ENCODE measurements at places on chromosomes 1 and 21. TPM values are rescaled to one million over a fixed set of nuclear protein-coding genes. Genes with fewer than 3 reads are reported as not detected.

Gene ASTN1
- 0.06 TPM for total RNA-seq

Gene SERINC2
- 10.4 TPM for total RNA-seq

Gene CA6
- total RNA-seq = not detected

Gene C1orf115
- total RNA-seq = 2.5 TPM

Gene ST6GALNAC3
- total RNA-seq = 5.1 TPM

Gene VHLL
- total RNA-seq = not detected

Gene HFM1
- not detected for total RNA-seq

Gene AMPD2
- total RNA-seq = 47.6 TPM

Gene TAS1R1
- total RNA-seq = not detected

Gene BNIPL
- 0.75 TPM for total RNA-seq

Gene IRF6
- total RNA-seq = not detected

Gene ESPN
- not detected for total RNA-seq

Gene ARHGEF16
- total RNA-seq = 34.9 TPM

Gene KIAA0040
- 4.0 TPM for total RNA-seq
